Epithelial cell of esophagus (primary cell): ENCODE measurements at places on chromosomes 2 and 18.

GRCh38 chr2:236744716-236745115, 175.1 kb downstream of the ACKR3 start:
- no peak for DNase-seq

- DNase-seq = no peak
Observed at GRCh38 chr2:128279786-128280157, 38.9 kb downstream of the HS6ST1 start.

- DNase-seq = peak; percentile 98
Observed at GRCh38 chr2:96665083-96665569, 22.6 kb downstream of the FER1L5 start.

DNA sequence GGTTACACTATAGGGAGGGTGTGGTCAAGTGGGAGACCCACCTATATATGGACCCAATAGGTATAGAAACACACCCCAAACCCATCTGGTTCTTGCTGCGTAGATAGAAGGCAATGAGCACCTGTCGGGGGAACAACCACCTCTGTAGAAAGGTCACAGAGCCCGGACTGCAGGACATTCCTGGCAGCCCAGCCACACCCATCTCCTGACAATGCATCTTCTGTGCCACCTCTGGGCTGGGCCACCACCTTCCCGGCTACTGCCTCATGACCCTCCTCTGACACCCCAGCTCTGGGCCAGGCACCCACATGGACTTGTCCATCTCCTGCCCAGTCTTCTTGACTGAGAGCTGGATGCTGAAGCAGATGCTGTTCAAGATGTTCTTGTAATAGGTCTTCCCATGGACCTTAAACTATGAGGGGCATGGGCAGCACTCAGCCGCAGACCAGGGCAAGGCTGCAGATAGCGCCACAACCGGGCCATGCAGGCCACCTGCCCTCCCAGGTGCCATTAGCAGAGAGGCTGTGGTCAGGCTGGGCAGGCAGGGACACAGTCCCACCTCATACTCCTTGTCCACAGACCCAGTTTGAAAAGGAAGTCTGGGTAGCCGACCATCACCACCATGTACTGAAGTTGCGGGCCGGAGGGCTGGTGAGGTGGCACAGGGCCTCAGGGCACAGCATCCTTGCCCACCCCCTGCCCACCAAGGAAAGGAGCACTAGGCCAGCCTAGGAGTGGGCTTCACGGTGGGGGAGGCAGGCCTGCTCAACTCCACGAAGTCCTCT, 9.3 kb downstream of the ALPG start:
- DNase-seq = no peak

DNA sequence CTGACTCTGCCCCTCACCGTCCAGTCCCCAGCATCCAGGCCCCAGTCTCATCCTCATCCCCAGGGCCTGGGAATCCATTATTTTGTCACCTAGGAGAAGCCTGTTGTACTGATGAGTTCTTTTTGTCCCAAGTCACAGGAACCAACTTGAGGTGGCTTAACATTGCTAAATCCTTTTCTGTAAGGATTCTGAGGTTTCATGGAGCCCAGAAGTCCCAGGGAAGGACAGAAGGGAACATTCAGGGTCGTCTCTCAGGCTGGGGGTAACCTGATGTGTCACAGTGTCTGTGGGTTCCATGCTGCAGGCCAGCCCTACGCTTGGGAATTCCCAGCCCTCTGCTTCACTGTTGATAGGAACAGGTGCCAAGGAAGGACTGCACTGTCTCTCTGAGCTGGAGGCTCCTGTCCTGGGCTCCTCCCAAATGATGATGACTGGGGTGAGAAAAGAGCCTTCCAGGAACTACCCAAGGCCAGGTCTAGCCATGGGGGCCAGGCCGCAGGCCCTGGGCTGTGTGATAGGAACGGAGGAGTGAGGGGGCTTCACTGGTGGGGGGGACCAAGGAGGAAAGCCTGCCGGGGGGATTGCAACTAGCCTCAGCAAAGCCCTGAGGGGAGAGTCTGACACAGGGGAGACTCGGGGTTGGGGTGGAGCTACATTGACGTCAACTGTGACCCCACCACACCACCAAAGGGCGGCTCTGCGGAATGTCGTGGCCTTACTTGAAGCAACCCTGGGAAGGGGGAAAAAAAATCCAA, 145.7 kb downstream of the SMAD7 start:
- DNase-seq = no peak

DNA sequence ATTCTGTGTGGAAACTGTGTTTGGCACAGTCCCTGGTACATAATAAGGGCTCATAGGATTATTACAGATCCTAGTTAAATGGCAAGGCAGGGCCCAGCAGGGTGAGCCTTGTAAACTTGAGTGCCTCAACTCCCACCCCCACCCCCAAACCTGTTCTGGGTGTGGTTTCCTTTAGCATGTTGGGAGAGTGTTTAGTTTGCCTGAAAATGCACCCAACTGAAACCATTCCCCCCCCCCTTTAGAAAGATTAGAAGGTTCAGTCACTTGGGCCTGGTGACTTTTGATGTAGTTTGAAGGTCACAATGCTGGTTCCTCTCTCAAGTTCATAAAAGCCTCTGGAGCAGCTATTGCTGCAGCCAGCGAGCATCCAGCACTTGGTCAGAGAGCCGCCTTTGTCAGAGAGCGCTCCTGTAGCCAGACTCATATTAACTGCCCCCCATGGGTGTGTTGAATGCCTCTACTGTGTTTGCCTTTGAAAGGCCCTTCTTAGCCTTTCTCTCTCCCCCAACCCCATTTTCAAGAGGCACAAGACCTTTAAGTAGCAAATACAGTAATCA, 113.7 kb downstream of the SPTBN1 start:
- DNase-seq = peak; percentile 67

- no peak for DNase-seq
Observed at GRCh38 chr2:43927442-43927841, 68.3 kb downstream of the LRPPRC start.

DNA sequence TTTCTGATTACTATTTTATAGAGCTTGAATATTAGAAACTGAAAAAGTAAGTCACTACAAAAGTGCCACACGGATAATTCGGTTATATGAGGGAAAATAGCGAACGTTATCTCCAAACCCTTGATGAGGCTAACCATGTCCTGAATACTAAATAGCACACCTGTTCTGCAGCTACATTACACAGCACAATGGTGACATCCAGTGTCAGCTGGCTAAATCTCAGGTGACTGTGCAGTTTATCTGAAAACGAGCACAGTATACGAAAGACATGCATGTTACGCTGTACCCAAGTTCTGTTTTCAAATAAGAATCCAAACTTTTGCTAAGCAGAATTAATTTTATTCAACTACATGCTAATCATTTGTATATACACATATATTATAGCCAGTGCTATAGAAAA, 9.0 kb downstream of the CCDC68 start:
- DNase-seq = peak; percentile 23

GRCh38 chr18:57062844-57063243, 84.0 kb upstream of the BOD1L2 start:
- no peak for DNase-seq

DNA sequence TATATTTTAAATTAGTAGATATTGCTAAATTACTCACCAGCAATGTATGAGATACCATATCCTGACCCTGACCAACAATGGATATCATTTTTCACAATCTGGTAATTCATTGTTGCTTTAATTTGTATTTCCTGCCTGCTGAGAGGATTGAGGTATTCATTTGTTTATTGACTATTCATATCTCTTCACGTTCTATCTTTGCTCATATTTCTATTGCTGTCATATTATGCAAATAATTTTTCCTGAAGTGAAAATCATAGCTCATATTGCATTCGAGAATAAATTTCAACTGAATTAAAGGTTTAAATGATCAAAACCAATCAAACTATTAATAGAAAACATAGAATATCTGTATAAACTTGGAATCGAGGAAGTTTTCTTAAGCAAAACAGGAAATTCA, 31.0 kb downstream of the INO80D start:
- no peak for DNase-seq
